ENCODE measurements at places on chromosomes 3 and 15. TPM values are rescaled to one million over a fixed set of nuclear protein-coding genes. Genes with fewer than 3 reads are reported as not detected.

DNA sequence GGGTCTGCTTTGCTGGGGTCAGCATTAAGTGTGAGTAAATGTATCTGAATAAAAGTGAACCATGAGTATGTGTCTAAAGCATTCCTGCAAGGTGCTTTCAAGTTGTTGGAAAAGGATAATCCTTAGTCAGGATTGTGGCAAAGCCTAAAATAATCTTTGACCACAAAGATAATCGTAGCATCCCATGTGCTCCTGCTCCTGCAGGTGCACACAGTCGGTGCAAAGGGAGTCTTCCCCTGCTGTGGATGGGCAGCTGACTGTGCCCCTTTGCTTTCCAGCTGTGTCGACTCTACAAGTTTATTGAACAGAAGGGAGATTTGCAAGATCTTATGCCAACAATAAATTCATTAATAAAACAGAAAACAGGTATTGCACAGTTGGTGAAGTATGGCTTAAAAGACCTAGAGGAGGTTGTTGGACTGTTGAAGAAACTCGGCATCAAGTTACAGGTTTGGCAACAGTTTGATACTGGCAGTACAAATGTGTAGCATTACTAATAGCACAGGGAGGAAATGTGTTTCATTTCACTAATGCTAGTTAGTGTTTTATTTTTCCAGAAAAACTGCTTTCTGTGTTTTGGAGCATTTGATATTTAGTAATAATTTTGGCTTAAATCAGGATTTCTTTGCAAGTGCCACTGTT, 22.6 kb downstream of the SRP14 start:
- no peak for DNase-seq

DNA sequence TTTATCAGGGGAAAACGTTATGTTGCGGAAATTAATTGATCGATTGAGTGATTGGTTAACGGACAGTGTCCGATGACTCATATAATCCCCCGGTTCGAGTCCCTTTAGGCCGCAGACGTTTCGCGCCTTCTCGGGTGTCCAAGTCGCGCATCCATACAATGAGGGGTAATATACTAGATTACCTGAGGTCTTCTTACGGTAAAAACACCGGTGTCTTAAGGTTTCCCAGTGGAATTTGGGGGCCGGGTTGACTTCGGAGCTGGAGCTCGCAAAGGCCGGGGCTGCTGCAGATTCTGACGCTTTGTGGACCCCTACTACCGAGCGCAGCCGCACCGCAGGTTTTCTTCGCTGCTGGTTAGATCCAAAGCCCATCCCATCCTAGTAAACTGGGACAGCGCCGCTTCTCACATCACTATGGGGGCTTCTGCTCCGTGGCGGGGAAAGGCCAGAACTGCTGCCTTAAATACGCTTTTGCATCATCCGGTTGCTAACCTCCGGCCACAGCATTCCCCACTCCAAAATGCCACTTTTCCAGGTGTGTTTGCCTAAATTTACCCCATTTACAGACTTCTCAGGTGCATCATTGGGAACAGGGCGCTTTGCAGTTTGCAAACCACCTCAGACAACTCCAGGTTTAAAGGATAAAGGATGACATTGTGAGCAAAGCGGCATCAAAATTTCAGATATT, 858 bp upstream of the SACM1L start:
- DNase-seq, result no peak

DNA sequence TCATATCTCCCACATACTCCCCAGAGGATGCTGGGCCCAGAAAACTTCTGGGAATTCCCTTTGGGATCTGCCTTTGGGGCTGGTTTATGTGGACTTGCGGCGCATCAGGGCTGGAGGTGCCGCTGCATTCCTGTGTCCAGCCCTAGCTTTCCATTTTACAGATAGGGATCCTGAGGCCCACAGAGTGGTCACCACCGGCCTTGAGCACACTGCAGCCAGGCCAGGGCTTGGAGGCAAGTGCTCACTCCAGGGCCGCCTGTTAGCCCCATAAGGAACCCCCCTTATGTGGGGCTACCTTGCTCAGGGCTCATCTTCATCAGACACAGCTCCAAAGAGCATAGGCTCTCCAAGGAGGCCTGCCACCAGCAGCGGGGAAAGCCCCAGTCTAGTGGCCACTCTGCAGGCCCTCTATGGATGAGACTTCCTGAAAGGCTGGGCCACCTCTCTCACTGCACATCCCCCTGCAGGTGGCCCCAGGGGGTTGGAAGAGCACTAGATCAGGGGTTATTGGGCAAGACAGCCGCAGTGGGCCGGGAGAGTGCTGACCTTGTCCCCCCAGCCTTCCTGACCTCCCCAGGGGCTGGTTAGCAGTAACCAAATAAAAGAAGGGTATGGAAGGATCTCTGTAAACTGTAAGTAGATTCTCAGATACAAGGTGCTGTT, 9.2 kb upstream of the ATP2B2 start:
- DNase-seq, result no peak

DNA sequence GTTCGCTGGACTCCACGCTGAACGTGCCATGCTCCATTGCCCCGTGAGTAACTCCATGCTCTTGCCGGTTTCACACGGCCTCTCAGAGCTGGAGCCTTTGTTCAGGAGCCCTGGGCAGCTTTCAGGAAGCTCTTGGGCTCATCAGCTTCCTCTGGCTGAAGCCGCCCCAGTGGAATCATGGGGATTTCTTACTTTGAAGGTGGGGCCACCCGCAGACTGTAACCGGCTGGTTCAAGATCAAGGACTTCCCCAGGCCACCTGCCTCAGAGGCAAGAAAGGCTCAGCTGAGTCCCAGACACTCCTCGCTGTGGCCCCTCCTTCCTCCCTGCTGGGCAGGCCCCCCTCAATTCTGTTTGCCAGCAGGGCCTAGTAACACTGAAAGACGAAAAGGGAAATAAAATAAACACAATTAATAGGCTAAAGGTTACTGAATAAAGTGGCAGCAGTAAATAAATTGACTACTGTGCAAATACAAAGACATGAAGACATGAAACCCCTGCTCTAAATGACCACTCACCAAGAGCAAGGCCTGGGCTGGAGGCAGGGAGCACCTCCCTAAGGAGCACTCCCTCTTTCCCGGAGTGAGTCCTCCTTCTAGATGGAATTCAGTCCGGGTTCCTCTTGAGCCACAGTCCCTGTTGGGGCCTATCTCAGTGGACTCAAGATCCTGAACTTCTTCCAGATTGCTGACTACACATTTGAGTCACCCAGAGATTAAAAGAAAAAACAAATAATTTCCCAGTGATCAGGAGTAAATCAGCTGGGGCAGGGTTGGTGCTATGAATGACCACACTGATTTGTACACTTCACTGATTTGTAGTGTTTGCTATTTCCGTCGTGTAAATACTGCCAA, 51.0 kb downstream of the ZDHHC19 start:
- DNase-seq, result peak; percentile 83

GRCh38 chr15:94584833-94585244, 353.5 kb downstream of the MCTP2 start:
- DNase-seq, result no peak

DNA sequence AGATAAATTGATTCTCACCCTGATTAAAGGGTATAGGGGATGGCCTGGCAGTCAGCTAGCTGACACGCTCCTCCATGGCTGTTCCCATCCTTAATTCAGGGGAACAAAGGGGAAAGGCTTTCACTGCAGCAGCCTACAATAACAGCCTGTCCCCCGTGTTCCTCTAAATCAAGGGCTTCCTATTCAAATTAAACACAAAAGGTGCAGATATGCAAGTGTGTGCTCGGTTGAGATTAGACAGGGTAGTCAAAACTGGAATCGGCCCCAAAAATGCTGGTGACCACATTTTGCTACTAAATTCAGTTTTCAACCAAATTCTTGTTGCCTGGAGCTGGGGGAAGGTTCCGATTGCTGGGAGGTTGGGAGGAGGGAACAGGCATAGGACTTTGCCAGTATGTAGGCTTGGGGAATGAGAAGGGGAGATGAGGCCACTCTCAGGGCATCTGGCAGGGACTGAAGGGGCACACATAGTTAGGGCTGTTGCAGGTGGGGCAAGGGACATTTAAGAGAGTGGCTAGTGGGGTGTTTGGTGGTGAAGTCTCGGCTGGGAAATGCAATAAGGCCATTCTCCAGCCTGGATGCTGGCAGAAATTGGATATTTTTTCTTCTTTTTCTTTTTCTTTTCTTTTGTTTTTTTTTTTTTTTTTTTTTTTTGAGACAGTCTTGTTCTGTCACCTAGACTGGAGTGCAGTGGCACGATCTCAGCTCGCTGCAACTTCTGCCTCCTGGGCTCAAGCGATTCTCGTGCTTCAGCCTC, 32.9 kb upstream of the CTSH start:
- DNase-seq, result no peak

DNA sequence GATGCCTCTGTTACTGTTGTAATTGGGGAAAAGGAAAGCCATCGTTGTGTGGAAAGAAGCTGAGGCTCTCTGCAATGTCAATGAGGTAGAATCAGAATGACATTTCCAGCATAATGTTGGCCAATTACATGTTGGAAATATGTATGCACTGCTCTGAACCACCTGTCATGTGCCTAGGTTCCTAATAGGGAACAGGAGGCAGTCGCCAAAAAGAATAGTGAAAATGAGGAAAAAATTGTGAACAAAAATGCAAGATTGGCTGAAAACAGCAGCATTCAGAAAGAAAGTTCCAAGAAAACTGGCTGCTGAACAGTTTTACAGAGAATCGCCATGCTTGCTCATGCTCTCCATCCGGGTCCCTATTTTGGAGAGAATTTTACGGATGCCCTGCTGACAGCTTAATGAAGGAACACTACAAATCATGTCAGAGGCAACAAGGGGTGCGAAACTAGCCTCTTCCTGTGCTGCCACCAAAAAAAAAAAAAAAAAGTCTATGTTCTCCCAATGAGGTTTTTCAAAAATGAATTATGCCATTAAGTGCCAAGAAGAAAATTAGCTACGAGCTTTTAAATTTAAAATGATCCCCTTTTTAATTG, 305.9 kb upstream of the ARRDC4 start:
- DNase-seq, result no peak

- DNase-seq, result no peak
Observed at GRCh38 chr3:126693921-126694320, 10.1 kb upstream of the CHCHD6 start.

- no peak for DNase-seq
Observed at GRCh38 chr15:56251315-56252095, 7.8 kb upstream of the RFX7 start.

- DNase-seq, result no peak
Observed at GRCh38 chr15:68815598-68815997, 5.1 kb downstream of the ANP32A start.

DNA sequence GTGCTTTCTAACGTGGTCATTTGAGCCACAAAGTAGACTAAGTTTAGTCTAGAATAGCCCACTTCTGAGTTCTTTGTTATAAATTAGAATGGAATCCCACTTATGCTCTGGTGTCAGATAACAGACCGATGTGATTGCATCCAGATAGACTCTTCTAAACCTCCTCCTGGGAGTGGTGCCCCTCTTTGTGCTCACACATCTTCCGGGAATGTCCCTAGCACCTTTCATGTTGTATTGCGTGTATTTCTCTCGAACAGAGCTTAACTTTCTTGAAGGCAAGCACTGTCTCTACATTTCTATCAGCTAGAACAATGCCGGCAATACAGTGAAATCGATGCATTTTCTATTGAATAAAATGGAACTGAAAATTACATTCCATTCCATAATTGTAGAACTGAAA, 23.0 kb downstream of the CP start:
- no peak for DNase-seq

The ZNF80 gene
- not detected for total RNA-seq

The MINAR1 gene
- 0.70 TPM for total RNA-seq

Data from ureter (tissue), 1 donor.